Activated effector memory CD4-positive, alpha-beta T cell treated with Interleukin-2 at 50 U/mL for 16 hours (primary cell): ENCODE measurements at places on chromosomes 12 and 14.
A peak's percentile ranks its signal among the peaks of the same experiment; 100 is the strongest.

DNA sequence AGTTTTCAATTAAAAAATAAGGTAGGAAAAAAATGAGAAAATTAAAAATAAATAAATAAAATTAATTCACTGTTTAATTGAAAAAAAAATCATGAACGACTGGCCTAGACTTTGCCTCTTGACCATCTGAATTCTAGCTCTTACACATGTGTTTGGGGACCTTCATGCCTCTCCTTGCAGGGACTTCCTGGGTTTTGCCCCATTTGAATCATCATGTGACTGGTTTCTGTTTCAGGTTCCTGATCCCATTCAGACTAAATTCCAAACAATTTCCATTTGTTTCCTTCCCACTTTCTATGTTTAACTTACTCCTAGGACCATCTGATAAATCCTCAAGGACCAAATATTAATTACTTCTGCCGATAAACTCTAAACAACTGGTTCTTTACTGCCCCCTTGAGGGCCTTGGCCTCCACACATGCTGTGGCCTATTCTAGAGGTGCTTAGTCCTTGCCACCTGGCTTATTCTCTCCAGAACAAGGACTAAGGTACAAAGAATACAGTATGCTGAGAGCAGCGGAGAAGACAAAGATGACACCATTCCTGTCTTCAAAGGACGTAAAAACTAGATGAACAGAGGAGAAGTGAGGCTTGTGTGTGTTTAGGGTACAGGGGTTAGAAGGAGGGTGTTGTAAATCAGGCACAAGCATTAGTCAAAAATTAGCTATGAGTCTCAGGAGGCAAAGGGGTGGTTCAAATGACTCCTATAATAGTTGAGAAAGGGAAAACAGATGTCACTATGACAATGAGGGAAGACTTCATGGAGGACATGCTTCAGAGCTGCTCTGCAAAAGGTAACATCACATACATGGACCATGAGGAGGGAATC, 125.8 kb upstream of the AVPR1A start:
- no peak for DNase-seq

GRCh38 chr12:98352218-98352811, 163.1 kb upstream of the TMPO start:
- no peak for DNase-seq

GRCh38 chr12:69657376-69658137, 41.5 kb downstream of the BEST3 start:
- DNase-seq: no peak

DNA sequence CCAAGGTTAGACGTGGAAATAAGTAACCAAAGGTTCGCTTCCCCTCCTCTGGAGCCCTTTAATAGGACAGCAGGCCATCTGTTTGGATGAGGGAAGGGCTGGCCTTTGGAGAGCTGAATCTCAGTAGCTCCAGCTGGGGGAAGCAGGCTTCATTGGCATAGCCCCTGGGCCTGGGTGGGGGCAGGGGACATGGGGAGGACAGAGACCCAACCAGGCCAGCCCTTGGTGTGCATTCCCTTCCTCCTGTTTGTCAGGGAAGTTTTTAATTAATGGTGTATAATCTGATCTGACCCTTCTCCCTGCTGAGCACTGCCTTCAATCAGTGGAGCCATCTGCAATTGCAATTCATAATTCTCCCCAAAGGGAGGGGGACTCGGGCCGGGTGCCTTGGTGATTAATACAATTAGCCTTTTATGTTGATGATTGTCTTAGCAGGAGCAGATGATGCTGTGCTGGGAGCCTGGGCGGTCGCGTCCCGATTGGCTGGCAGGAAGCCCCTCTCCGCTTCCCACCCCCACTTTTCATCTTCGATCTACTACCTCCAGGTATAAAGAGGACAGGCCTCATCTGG, 6.4 kb downstream of the AQP6 start:
- DNase-seq: no peak

- no peak for DNase-seq
Observed at GRCh38 chr14:31510222-31510621, 22.4 kb upstream of the GPR33 start.

DNA sequence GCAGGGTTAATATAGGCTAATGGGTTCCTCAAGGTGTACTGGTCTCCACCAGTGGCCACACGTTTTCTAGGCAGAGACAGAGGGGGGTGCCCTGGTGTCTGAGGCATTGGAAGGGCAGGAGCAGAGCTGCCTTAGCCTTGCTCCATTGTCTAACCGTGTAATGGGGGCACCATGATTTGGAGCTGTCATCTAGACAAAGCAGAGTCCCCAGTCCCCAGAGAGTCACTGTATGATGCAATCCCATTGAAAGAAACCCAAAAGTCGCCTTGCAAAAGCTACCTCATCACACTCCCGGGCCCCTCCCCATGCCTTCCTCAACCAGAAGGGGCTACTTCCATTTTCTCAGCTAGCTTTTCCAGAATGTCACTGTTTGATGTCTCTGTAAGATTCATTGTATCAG, 487.1 kb downstream of the AACS start:
- DNase-seq: no peak

DNA sequence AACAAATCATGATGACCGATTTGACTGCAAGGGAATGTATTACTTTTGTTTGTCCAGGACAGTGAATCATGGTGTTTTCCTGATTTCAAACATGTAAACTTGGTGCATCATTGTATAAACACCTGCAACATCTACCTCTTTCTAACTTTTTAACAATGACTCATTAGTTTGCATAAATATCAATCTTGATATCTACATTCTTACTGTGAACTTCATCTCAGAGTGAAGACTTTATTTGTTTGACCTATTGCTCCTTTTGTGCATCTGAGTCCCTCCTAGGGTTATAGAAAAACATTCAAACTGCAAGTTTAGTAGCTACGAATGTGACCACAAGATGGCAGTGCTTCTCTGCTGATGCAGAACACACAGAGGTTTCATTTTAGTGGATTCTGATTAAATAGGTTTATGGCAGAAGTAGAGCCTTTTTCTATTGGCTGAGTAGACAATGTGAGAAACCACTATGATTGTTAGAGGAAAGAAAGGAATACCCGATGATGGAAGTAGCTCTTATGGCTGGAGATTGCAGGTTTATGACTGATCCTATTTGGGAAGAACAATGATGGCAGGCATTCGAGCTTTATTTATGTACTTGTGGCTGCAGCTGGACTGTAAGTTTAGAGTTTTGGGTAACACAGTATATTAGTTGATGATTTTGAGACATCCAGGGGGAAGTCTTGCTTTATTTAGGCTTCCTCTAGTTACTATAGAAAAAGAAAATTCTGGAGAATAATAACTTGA, 244.2 kb upstream of the OR4E1 start:
- peak; percentile 15 for DNase-seq

DNA sequence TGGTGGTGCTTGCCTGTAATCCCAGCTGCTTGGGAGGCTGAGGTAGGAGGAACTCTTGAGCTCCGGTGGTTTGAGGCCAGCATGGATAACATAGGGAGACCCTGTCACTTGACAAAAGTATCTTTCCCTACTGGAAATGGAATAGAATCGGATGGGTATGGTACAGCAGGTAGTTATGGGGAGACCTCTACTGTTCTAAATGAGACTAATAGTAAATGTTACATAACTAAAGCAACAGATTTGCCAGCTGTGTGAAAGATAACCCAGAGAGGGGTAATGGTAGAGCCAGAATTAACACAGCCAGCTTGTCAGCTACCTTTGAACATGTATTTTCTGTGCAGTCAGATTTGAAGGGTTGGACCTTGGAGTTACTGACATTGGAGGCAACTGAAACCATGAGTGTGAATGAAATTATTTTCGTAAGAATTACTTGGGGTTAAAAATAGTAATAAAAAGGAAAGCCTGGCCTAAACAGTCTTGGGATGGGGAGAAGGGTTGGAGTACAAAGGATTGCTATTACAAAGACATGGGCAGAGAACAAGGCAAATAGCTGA, 21.7 kb upstream of the NUP107 start:
- DNase-seq: no peak

GRCh38 chr14:52735921-52736489, 6.0 kb downstream of the STYX start:
- no peak for DNase-seq

DNA sequence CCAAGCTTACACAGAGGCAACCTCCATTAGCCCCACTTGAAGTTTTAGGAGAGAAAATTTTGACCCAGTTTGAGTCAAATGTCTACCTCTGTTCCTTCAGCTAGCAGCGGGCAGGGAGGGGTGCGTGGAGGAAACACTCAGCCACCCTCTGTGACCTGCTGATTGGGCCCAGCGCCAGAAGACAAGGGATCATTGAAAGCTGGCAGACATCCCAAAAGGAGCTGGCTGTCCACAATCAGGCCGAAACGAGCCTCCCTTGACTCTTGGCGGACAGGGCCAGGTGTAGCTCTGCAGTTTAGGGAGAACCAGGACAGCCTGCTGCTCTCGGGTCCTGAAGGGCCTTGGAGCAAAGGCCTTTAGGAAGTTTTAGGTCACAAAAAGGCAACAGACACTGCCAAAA, 41.3 kb downstream of the CD9 start:
- DNase-seq: no peak

DNA sequence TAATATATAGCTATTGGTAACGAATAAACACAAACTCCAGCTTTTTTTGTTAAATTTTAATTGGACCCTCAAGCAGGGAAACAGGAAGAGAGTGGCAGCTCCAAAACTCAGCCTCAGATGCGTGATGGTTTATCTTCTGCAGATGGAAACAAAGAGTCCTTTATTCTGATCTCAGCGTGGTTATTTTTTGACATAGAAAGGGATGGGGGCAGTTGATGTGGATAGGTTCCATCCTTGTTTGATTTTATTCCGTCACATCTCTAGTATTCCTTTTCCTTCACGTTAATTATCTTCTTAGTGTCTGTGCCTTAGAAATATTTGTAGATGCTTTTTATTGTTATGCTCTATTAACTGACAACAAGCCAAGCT, 447.6 kb upstream of the SEL1L start:
- DNase-seq: no peak

- no peak for DNase-seq
Observed at GRCh38 chr14:41773536-41774279, 167.0 kb downstream of the LRFN5 start.

- DNase-seq: no peak
Observed at GRCh38 chr14:73266317-73266716, 29.0 kb downstream of the PAPLN start.

- DNase-seq: no peak
Observed at GRCh38 chr12:97169889-97170567, 263.0 kb downstream of the NEDD1 start.

- no peak for DNase-seq
Observed at GRCh38 chr12:115922952-115923564, 354.4 kb downstream of the MED13L start.

DNA sequence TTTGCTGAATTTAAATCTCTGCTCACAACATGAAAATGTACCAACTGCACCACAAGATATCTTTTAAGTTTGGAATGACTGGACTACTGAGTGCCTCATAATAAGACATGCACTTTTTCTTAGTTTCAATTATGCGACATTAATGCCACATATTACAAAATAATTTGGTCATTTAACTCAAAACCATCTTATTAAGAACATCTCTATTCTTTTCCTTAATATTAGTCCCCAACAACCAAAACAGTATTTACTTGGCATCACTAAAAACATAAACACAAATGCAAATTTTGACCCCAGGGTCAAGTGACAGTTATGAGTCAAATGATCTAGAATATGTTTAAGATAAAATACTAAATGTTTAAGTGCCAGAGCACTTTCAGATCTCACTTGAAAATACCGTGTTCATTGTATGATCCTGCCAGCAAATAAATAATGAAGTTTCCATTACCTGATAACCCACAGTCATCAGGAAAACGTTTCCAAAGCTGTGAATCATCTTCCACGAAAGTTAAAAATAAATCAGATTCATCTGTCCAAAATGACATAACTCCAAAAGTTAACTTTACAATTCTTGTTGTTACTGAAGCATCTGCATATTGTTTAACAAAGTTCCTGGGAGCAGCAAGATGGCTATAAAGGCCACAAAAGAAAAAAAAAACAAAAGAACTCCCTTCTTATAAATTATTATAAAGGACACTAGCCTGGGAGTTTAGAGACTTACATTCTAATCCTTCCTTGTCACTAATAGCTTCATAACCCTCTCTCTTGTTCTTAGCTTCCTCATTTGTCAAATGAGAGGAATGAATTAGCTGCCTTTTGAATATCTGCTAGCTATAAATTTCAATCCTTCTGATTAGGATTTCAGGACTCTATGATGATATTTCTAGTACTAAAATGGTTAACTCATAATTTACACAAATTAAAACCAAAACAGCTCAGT, 30.5 kb upstream of the AP4S1 start:
- no peak for DNase-seq

DNA sequence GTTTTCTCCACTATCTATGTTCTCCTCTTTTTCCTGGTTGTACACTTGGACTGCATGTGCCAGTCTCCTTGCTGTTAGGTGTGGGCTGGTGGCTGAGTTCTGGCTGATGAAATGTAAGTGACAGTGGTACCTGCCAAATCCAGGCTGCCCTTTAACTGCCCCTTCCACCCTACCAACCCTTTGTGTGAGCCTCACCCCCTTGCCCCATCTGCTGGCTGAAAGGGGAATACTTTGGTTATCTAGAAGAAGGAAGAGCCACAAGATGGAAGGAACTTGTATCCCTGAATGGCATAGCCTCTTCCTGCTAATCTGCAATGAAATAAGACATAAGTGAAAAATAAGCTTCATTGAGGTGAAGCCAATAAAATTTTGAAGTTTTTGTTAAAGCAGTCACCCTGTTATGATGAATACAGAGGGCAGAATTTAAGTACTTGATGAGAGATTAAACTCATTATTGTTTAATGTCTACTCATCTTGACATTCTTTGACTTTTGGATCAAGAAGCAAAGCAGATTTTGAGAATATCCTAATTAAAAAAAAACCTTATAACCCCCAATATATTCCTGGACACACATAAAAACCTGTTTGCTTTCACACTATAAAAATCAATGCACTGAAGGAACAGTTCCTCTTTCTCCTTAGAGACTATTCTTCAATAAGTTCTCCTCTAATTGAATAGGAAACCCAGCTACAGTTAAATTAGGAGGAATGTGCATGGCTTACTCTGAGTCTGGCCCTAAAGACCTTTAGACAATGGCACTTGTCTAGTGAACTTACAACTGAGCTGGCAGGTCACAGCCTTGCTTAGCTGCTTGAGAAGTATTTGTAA, 262.6 kb upstream of the BTG1 start:
- no peak for DNase-seq

- DNase-seq: no peak
Observed at GRCh38 chr12:129544716-129545115, 359.1 kb downstream of the TMEM132D start.

GRCh38 chr14:75579338-75579864, 981 bp downstream of the FLVCR2 start:
- DNase-seq: no peak

- no peak for DNase-seq
Observed at GRCh38 chr14:74019408-74020137, 424 bp downstream of the BBOF1 start.

DNA sequence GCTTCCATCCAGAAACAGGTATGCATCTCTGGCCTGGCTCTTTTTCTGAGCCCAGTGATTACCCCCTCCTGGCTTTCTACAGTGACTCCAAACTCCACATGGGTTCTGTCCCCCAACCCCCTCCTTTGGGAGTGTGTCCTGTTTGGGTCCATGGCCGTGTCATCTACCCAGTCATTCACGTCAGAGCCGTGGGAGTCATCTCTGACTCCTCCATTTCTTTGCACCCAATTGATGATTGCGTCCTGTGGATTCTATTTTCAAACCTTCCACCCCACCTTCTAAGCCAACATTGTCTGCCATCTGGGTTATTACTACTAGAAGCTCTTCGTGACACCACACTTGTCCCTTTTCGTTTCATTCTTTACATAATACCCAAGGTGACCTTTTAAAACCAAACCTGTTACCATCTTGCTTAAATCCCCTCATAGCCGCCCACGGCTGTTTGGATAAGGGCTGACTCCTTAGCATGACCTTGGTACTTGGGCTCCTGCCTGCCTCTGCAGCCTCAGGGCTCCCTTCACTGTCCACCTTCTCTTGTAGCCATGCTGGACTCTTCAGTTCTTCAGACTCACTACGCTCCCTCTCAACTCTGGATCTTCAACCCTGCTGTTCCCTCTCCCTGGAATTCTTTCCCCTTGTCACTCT, 38.1 kb upstream of the NT5DC3 start:
- DNase-seq: no peak
